ENCODE measurements at places on chromosomes 3 and 15.

- no peak for DNase-seq
These were observed 43.4 kb downstream of the DCP1A start for GRCh38 chr3:53303957-53304356.

- no peak for DNase-seq
These were observed 21.0 kb upstream of the EID1 start for GRCh38 chr15:48856942-48857341.

DNA sequence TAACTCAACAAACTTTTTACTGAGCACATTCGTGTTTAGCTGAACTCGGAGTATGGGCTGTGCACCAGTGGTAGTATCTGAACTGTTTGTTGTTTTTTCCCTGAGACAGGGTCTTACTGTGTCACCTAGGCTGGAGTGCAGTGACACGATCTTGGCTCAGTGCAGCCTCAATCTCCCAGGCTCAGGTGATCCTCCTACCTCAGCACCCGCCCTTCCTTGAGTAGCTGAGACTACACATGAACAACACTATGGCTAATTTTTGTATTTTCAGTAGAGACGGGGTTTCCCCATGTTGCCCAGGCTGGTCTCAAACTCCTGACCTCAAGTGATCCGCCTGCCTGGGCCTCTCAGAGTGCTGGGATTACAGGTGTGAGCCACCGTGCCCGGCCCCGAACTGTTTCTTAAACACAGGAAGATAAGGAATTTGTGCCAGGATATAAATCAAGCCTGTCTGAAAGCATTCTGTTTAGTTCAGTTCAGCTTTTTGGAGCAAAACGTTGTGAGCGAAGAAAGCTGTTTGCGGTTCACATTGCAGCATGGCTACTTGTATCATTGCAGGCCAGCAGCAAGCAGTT is 40.4 kb upstream of the SKOR1 start:
- DNase-seq: no peak

- DNase-seq: no peak
These were observed 940.2 kb downstream of the MCTP2 start for GRCh38 chr15:95171564-95171963.

DNA sequence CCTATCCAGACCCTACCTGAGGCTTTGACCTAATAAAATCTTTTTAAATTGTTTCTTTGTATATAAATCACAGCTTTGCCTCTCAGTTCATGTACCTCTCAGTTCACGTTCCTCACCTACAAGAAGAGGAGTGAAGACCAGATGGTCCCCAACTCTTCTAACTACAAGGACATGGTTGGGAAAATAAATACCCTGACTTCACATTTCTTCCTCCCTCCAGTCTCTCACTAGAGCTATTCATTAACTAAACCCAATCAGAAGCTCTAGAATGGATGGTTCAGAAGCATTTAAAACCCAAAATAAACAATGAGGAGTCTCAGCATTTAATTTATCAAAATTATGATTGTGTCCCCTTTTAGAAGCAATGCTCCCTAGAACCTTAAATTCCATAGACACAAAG is 97.3 kb upstream of the AGTR1 start:
- no peak for DNase-seq

GRCh38 chr3:43858294-43858701 is 167.6 kb downstream of the ABHD5 start:
- no peak for DNase-seq
